NCI-H1930 (cell line): ENCODE measurements at places on chromosomes 1 and 21.

DNA sequence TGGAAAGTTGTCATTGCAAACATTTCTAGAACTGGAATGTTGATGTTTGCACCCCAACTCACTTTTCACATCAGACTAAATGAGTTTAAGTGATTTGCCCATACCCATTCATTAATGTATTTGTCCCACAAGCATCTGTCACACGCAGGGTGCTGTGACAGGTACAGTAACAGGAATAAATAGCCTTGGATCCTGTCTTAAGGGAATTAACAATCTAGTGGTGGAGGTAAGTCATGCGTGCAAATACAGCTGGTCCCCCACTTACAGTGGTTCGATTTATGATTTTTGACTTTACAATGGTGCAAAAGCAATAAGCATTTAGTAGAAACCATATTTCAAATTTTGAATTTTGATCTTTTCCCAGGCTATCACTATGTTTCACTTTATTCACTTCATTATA is 17.5 kb upstream of the PRDM2 start:
- no peak for DNase-seq

GRCh38 chr1:202197653-202198365 is 4.2 kb downstream of the LGR6 start:
- no peak for DNase-seq

- DNase-seq: no peak
These were observed 26.6 kb upstream of the DNM3 start for GRCh38 chr1:171814692-171815091.

- no peak for DNase-seq
These were observed 288.3 kb upstream of the SGIP1 start for GRCh38 chr1:66245691-66246090.

DNA sequence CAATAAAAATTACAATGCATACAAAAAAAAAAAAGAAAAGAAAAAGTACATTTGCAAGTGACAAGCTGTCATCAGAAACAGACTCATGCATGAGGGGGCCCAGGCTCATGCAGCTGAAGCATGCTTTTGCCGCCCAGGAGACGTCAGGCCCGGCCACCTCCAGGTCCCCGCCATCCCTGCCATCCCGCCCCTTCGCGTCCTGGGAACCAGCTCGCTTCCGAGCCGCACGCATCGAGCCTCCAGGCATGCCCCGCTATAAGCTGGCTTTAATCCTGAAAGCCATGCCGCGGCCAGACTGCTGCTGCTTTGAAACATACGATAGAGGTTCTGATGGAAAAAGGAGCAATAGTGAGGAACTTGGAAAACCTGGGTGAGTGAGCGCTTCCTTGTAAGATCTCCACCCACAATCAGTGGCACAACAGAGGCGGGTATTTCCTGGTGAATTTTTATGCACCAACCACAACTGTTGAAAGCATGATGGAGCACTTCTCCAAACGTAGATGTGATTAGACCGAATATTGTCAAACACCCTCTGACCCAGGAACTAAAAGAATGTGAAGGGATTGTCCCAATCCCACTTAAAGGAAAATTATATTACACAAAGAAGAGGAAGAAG is 113.7 kb downstream of the FAF1 start:
- no peak for DNase-seq

- no peak for DNase-seq
These were observed 1888.6 kb downstream of the MRPL39 start for GRCh38 chr21:23718446-23719285.

GRCh38 chr1:27285274-27285660 is 36.7 kb upstream of the TMEM222 start:
- DNase-seq: no peak

- no peak for DNase-seq
These were observed 31.9 kb downstream of the GNPAT start for GRCh38 chr1:231272880-231273279.

DNA sequence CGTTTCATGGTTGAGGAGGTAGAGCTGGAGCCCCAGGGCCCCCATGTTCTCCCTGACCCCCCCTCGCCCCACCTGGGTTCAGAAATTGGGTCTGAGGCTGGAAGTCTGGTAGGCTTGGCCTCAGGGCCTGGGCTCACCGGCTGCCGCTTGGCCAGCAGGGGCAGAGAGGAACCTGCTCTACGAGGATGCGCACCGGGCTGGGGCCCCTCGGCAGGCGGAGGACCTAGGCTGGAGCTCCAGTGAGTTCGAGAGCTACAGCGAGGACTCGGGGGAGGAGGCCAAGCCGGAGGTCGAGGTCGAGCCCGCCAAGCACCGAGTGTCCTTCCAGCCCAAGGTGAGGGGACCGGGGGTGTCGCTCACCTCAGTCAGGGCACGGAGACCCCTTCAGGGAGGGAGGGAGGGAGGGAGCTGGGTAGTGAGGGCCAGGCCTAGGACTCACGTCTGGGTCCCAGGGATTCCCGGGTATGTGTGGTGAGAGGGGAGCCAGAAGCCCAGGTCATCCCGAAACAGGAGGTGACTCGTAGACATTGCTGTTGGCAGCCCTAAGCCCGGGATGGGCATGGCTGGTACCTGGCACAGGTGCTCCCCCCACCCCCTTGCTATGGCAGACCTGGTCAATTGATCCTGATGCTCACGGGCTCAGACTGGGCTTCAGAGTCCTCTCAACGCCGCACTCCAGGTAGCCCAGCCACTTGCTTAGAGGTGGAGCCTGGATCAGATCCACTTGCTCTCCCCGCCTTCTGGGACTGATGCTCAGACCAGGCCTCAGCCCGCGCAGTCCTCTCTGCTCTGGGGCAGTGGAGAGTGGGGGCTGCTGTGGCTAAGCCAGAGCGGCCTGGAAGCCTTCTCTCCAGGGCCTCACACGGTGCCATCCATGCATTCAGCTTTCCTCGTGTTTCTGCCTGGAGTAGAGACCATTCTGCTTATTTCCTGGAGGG is 68.4 kb downstream of the ARHGEF10L start:
- no peak for DNase-seq

DNA sequence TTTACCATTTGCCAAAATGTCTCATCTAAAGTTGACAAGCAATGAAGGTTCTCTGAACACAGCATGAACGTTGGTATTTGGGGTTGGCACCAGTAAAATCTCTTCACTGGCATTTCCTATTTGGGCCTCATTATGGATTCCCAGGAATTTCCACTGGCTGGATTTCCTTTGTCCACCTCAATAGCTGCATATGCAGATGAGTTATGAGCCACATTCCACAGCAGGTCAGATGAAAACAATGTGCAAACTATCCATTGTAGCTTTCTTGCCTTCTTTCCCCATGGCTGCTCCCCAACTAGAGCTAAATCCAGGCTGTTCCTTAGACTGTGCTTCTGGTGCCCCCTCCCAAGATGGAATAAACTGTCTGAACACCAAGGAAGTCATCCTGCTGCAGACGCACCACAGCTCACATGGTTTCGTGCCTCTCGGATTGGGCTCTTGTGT is 168.1 kb upstream of the FGGY start:
- DNase-seq: no peak

GRCh38 chr1:116455509-116455908 is 82.5 kb downstream of the ATP1A1 start:
- DNase-seq: no peak

DNA sequence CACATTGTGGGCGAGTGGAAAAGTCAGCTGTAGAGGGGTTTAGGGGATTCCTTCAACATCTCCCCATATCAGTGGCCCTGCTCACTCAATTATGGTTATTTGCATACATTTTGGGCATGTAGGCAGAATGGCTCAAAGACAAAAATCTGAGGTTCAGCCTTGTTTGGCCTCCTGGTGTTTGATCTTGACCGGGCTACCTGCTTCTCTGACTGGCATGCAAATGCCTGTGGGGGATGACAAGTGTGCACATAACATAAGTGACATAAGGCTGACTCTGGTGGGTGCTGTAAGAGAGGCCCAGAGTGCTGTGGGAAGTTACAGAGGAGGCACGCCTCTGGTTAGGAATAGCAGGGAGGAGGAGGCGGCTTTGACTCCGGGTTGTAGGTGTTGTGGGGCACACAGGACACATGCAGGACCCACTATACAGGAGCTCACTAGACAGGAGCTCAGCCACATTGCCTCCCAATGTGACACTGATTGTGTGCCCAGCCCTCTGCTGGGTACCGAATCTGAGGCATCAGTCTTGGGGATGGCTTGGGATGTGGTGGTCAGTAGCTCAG is 29.4 kb upstream of the IL19 start:
- no peak for DNase-seq

DNA sequence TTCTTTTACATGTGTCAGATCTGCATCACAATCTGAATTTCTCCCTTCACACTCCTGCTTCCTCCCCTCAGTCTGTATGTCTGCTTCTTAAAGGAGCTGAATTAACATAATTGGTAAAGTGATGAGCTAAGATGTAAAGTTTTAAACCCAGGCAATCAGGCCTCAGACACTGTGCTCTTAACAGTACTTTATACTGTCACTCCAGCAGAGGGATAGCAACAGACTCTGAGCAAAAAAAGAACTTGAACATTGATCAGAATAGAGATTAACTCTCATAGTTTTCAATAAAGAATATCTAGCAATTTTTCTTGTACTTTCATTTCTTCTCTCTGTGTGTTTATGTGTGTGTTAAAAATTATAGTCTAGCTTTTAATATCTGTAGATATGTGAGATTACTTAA is 110.3 kb downstream of the DUSP10 start:
- no peak for DNase-seq

GRCh38 chr1:30538993-30539867 is 184.2 kb downstream of the MATN1 start:
- DNase-seq: no peak

DNA sequence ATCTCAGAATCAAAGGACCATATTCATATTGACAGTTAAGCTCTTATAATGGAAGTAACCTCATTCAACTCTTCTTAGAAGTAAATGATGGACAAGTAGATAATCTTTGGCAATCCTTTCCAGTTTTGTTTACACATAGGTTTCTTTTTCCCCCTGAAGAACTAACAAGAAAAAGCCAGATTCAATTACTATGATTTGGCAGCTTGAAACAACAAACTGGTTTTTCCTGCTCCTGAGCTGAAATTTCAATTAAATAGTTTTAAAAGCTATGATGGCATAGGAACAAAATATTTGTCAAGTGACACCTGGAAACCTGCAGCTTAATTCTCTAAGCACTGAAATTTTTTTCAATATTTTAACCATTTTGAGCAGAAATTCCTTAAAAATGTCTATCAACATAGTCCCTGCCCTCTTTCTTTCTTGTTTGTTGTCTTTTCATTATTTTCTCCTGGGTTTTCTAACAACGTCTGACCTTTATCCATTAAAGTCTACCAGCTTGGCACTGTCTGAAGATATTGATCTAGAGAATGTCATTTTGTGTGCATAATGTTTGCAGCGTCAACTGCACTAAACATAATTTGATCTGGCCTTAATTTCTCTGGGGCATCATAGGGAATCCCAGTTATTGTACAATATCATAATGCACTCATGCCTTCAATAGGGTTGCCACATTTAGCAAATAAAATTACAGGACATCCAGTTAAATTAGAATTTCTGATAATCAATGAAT is 4.0 kb upstream of the SLC35A3 start:
- no peak for DNase-seq

- DNase-seq: no peak
These were observed 92.1 kb upstream of the SLC44A3 start for GRCh38 chr1:94727846-94728715.

DNA sequence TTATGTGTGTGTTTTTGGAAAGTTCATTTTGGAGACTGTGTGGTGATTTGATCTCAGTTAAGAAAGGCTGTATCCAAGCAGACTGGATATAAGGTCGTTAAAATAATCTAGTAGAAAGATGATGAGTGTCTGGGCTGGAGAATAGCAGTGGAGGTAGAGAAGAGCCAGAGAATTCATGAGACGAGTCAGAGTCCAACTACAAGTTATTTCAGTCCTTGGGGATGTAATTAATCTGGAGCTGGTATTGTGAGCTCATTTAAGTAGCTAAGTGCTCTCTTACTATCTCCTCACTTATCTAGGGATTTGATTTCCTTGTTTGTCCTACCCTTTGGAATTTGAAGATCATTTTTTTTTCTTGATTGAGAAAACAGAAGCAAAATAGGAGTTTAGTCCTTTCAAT is 1219.0 kb upstream of the ADGRL4 start:
- DNase-seq: no peak

DNA sequence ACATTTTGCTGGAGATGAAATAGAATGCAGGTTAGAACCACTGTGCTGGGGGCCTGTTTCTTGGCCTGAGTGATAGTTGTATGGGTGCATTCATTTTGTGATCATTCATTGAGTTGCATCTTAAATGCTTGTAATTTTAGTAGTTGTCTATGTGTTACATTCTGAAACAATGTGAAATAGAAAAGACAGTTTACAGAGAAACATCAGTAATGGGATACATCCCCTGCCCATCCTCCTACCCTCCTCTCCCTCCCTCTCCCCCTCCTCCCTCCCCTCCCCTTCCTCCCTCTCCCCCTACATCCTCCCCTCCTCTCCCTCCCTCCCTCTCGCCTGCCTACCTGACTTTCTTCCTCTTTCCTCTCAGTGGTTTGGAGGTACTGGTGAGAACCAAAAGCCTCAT is 54.5 kb upstream of the COL6A1 start:
- no peak for DNase-seq
